ENCODE measurements at places on chromosomes 3 and 15.

GRCh38 chr3:126964950-126965349, 18.0 kb upstream of the PLXNA1 start:
- DNase-seq: no peak

GRCh38 chr3:141065841-141066805, 15.0 kb downstream of the SPSB4 start:
- DNase-seq: no peak

DNA sequence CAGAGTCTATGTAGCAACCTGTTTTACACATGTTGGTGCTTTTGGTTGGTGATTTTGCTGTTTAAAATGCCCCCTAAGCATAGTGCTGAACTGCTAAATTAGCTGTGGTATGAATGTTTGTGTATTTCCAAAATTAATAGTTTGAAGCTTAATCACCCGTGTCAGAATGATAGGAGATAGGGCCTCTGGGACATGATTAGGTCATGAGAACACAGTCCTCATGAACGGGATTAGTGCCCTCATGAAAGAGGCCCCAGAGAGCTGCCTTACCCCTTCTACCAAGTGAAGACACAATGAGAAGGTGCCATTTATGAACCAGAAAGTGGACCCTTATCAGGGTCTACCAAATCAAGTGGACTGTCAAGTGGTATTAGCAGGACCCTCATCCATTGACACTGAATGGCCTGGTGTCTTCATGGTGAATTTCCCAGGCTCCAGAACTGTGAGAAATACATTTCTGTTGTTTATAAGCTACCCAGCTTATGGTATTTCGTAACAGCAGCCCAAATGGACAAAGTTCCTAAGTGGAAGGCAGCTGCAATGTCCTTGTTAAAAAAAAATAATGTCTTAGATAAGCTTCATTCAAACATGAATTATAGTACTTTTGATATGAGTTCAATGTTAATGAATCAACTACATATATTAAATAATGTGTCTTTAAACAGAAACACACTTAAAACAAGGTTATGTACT, 37.7 kb upstream of the FRMD4B start:
- no peak for DNase-seq

GRCh38 chr3:171481011-171481410, 20.8 kb upstream of the TNIK start:
- no peak for DNase-seq

- no peak for DNase-seq
Measured at GRCh38 chr3:171257251-171258203, 202.7 kb downstream of the TNIK start.

- DNase-seq: no peak
Measured at GRCh38 chr15:64690578-64691296, 84.7 kb downstream of the RBPMS2 start.

DNA sequence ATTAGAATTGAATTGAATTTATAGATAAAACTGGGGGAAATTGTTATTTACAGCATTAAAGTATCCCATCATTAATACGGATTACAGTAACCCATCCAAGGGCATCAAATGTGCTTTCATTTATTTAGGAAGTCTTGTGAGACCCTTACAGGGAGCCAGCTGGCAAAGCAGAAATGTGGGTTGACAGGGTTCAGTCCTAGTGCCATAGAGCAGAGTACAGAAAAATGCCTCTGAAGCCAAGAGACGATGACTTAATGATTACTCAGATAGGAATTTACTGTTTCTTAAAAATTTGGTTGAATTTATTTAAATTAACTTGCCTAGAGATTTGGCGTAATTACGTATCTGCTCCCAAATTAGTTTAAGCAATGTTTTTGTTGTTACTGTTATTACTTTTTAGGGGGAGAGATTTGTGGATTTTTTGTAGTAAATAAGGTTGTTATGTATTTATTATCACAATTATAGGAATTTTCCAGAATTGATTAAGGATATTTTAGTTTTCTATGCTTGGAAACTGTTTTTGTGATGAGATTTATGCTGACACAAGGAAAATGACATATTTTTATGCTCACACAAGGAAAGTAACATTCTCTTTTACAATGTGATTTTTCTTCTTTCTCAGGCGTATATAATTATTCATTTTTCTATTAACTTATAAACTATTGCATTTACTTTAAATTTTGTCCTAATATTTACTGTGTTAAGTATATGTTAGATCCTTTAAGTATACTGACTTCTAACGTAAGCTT, 152.0 kb downstream of the EPHA6 start:
- DNase-seq: no peak

DNA sequence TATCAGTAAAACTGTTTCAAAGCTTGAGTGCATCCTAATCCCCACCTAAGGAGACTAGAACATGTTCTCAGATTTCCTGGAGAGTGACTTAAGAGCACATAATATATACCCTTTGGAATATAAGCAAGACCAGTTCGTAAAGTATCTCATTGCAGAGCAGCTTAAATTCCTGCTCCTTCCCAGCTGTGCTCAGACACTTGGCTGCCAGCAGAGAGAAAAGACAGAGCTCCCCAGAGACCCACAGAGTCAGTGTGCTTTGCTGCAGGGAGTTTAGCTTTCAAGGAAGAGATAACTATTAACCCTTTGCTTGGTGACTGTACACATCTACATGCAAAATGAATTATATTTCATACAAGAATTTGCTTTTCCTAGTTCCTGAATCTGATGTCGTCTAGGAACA, 338.1 kb upstream of the ARHGEF26 start:
- no peak for DNase-seq

GRCh38 chr3:152834776-152835600, at the start of gene P2RY1:
P2RY1 (plus strand) TSS chr3:152835131; CDS start chr3:152835783, 652 bp downstream.
- DNase-seq: peak; percentile 10

DNA sequence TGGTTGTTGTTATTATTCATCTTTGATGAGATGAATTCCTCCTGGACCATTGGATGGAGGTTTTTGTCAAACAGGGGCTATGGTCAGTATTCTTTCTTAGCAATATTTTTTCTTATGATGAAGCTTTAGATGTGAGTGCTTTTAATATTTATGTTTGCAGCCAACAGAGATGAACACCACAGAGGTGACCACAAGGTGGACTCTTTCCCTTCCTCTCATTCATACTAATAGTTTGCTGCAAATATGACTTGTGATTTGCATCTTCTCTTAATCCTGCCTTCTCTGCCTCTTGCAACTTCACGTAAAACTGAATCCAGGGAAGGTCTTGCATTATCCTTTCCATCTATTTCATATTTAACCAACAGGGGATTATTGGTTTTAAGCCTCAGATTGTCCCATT, 473.1 kb upstream of the UBE2E2 start:
- no peak for DNase-seq

DNA sequence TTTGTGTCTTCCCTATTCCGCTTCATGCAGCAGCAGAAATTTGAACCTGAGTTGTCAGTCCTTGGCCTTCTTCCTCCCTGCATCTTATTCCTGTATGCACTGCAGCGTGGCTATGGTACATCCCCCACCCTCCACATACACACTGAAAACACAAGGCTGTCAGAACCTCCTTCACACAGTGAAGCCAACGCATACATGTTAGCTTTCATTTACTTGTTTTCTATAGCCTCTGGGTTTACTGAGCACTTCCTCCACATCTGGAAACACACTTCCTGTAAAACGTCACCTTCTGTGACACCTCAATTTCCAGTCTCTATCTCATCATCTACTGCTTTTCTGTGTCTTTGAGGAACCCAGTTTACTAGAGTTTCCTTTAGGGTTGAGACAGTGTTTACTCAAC, 47.0 kb downstream of the SUSD5 start:
- DNase-seq: peak; percentile 4

DNA sequence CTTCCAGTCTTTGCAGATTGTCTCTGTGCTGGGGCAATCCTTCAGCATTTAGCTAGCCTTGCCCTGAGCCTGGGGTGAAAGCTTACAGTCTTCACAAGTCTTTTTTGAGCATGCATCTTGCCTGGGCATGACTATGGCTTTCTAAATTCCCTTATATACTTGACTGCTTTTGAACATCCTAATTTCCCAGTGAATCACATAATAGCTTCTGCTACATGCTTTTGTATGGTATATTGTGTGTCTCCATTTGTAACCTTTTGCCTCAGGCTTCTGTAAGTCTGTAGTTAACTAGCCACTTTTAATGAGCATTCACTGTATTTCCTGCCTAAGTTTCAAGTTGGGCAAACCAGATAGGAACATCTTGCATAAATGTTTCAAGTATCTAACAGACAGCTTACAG, 76.8 kb downstream of the CHCHD4 start:
- DNase-seq: no peak

DNA sequence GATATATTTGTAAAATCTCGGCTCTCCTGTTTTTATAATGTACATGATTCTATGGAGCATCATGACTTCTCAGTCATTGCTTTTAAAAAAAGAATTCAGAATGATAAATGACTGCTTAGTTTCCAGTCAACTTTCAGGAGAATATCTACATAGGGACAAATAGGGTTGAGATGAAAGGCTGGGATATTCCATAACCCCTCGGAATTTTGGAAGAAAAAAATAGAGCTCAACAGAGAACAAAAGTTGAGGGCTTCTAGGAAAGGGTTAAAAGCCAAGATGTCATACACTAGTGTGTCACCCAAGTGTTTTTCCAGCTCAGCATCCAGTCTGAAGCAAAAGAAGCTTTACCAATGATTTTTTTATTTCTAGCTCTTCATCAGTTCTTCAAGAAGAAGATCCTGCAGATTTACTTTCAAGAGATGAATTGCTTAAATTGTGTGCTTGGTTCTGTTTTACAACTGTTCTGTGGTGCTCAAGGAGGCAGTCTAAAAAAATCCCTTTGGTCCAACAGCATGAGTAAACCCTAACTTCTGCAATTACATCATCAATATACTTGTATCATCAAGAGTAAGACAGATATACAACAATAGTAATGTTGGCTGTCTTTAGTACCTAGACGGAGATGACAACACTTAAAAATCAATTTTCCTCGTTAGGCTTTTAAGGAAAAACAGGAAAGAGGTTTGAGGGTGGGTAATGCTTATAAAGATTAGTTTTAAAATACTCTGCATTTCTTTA, 979 bp downstream of the UNC13C start:
- DNase-seq: no peak

DNA sequence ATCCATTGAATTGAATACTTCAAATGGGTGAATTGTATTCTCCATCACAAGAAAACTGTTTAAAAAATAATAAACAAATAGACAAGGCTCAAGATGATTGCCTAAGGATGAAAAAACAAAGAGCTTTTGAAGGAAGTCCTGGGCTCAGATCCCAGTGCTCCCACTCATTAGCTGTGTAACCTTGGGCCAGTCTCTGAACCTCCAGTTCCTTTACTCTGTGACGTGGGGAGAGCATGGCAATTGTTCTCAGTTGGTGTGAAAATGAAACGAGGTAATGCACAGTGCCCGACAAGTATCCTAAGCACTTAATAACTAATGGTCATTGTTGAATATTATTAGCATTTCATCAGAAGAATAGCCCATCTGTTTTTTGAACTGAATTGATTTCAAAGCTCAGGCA, 40.7 kb downstream of the TNIK start:
- no peak for DNase-seq

- no peak for DNase-seq
Measured at GRCh38 chr3:155404486-155404885, 111.0 kb upstream of the STRIT1 start.

GRCh38 chr3:14726441-14726780, 51.5 kb downstream of the C3orf20 start:
- no peak for DNase-seq

GRCh38 chr3:108071368-108071767, 19.5 kb downstream of the CD47 start:
- DNase-seq: no peak

DNA sequence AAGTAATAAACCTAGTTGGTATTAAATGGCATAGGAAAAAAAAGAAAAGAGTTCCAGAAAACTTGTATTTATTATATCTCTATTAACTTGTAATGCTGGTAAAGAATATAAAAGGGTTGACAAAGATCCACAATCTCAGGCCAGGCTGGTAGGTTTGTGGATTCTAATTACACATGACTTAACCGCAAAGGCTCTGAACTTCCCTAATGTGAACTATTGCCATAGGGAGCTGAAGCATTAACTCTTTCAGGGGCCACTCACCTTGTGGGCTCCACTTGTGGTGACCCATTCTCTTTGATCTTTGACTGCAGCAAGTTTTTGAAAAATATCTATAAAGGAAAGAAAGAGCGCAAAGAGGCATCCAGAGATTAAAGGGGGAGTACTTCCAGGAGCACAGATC, 58.5 kb downstream of the NEK10 start:
- DNase-seq: no peak

DNA sequence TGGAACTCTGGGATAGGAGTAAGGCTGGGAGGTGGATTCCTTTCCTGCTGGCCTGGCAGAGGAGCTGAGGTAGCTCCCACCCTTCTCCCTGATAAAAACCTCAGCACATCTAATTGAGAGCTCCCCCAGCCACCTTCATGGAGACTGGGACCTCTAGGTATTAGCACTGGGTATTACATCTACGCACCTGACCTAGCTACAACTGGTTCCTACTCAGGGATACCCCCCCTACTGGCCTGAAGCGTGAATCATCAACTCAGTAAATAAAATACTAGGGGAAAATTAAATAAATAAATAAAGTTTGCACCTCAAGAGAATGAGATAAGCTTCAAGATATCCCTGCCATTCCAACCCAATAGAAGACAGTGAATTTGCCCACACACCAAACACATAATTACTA, 140.4 kb downstream of the NEK10 start:
- DNase-seq: no peak

GRCh38 chr3:142850395-142851023, 38.4 kb downstream of the PCOLCE2 start:
- no peak for DNase-seq

DNA sequence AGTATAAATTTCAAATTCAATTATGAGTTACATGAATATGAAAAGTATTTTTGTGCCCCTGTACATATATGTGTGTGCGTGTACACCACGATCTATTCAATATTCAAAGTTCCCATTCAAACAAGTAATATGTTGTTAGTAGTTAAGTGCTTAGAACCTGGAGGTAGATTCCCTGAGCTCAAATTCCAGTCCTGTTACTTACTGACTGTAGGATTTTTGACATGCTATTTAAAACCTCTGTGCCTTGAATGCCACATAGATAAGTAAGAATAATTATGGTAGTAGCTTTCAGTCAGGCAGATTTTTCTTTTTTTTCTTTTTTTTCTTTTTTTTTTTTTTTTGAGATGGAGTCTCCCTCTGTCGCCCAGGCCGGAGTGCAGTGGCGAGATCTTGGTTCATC, 53.3 kb upstream of the CMSS1 start:
- no peak for DNase-seq

GRCh38 chr3:190486533-190486864, 27.4 kb upstream of the IL1RAP start:
- no peak for DNase-seq

GRCh38 chr3:2098398-2099027, at the start of gene CNTN4:
CNTN4 (plus strand) TSS chr3:2098866.
- DNase-seq: no peak

GRCh38 chr3:176690083-176690869, 507.0 kb downstream of the TBL1XR1 start:
- no peak for DNase-seq

Data from CD4-positive, alpha-beta T cell treated with Interferon alpha-2 for 1 hour (primary cell).